ENCODE measurements at places on chromosomes 4 and X. TPM values are rescaled to one million over a fixed set of nuclear protein-coding genes. Genes with fewer than 3 reads are reported as not detected.

DNA sequence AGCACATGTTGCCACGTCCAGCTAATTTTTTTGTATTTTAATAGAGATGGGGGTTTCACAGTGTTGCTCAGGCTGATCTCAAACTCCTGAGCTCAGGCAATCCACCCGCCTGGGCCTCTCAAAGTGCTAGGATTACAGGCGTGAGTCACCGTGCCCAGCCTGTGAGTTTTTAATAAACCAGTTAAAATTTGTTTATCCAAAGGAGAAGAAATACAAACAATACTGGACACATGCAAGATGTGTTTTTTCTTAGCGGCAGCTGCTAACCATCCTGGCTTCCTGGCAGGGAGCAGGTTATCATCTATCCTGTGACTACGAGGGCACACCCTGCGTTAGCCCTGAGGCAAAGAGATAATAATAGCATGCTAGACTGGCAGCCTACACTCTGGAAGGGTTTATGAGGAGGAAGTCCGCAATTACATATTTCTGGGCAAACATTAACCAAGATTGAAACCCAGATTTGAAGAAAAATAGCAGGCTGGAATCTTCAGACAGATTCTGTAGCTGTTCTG lies 191.4 kb downstream of the SPRY1 start:
- DNase-seq, result no peak

RPL34 gene
- total RNA-seq, result 1,416 TPM

BMPR1B gene
- total RNA-seq, result not detected

- no peak for DNase-seq
These were observed 280.2 kb downstream of the ADGRA3 start for GRCh38 chr4:22235698-22236097.

DCAF8L1 gene
- total RNA-seq, result not detected

DNA sequence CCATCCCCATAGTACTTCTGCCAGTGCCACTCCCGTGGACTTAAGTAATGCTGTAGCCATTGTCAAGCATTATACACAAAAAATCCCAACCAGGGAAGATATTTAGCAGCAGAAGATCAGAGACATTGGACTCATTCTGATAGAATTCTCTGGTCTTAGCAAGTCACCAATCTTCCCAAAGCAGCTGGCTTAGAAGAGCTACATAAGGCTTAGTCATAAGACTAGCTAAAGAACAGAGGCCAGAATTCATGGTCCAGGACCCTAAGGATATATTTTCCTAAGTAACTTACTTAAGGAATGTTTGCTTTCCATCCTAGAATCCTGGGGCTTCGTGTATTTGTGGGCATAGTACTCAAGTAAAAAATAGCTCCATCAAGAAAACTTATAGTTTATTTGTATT lies 100.3 kb upstream of the SLIT2 start:
- DNase-seq, result no peak

GRCh38 chrX:109264878-109265277 lies 217.0 kb downstream of the GUCY2F start:
- DNase-seq, result no peak

DNA sequence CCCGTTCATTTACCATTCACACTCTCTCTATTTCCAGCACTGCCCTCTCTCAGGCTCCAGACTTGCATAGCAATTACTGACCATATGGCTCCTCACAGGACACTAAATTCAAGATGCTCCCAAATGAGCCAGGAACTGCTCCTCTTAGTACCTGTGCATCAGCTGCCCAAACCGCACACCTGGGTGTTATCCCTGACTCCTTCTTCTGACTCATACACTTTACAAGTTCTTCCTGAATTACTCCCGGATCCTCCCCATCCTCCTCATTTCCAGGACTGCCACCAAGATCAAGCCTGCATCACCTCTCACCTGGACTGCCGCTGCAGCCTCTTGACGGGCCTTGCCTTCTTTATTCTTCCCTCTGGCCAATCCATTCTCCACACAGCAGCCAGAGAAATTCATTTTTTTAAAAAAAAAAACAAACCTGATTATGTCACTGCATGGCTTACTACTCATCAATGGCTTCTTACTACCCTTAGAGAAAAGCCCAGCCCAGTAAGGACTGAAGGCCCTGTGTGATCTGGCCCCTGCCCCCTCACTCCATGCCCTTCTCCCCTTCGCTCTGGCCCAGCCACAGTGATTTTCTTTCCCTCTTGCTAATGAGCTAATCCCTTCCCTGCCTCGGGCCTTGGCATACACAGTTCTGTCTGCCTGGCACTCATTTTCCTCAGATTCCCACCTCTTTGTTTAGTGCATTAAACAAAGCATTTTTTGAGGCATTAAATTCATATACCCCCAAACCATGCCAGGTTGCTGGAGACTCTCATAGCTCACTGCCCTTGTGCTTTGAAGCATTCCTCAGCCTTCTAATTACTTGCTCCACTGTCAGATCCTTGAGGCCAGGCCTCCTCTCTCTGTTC lies 92.0 kb downstream of the PDGFRA start:
- DNase-seq, result no peak

DNA sequence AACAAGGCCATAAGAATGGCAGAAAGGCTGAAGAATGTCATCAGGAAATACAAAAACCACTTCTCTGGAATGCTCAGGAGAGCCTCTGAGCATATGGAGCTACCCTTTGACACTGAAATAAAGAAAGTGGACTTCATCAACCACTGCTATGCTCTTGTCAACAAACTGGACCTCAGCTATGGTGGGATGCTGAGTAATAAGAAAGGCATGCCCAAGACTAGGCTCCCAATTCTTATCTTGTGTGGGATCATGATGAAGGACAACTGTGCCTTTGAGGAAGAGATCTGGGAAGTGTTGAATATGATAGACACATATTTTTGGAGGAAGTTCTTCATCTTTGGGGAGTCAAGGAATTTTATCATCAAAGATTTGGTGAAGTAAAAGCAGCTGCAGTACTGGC lies 86.9 kb upstream of the MAGEB16 start:
- DNase-seq, result no peak

DNA sequence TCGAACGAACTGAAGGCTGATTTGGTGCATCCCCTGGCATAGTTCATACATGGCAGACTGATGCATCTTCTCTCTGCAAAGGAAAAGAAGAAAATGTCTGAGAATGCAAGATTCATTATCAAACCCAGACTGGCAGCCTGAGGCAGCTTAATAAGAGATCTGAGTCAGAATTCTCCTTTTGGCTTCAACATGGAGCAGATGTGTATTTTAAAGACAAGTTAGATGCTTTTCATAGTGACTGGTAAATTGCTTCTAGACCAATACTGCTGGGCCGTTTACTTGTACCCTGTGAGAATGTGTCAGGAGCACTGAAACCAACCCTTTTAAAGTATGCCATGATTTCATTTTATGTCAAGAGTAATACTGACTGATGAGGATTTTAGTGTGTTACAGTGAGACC lies 322.0 kb downstream of the NR3C2 start:
- DNase-seq, result no peak

DNA sequence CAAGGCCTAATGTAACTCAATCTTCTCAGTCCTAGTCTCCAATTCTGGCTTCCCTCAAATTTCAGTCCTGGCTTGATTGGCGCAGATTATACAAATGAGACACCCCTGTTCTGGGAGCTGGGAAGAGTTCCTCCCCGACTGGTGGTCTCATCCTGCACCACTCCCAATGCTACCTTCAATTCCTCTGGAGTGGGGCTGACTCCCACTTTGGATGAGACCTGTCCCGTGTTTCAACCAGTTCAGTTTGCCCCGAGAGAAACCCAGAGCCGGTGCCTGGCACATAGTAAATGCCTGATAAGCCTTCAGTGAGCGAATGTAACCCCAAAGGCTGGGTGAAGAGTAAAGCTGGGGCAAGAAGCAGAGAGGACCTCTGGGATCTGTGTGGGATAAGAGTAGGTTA lies 4.0 kb upstream of the SYP start:
- DNase-seq, result no peak

Measured in CD8-positive, alpha-beta memory T cell (primary cell).